CD4-positive, alpha-beta memory T cell (primary cell): ENCODE measurements at places on chromosomes 6 and 20.

DNA sequence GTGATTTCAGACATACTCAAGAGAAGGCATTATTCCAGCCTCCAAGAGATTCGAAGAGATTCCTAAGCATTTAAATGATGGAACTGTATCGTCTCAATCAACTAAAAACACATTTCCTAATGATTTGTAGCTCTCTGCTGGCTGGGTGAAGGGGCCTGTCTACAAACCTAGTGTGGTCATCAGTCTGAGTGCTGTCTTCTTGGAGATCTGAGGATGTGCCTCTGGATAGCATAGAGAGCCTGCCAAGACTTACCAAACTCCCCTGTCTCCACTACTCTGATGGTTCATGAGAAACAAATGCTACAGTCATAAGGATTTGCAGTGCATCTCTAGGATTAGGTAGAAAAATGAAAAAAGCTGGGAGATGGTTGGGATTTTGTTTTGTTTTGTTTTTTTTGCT is 176.9 kb upstream of the CITED2 start:
- no peak for DNase-seq

GRCh38 chr20:62800314-62801259 is 4.0 kb upstream of the OGFR start:
- DNase-seq: no peak

- no peak for DNase-seq
Measured at GRCh38 chr6:33249732-33250630, 21.7 kb downstream of the VPS52 start.

DNA sequence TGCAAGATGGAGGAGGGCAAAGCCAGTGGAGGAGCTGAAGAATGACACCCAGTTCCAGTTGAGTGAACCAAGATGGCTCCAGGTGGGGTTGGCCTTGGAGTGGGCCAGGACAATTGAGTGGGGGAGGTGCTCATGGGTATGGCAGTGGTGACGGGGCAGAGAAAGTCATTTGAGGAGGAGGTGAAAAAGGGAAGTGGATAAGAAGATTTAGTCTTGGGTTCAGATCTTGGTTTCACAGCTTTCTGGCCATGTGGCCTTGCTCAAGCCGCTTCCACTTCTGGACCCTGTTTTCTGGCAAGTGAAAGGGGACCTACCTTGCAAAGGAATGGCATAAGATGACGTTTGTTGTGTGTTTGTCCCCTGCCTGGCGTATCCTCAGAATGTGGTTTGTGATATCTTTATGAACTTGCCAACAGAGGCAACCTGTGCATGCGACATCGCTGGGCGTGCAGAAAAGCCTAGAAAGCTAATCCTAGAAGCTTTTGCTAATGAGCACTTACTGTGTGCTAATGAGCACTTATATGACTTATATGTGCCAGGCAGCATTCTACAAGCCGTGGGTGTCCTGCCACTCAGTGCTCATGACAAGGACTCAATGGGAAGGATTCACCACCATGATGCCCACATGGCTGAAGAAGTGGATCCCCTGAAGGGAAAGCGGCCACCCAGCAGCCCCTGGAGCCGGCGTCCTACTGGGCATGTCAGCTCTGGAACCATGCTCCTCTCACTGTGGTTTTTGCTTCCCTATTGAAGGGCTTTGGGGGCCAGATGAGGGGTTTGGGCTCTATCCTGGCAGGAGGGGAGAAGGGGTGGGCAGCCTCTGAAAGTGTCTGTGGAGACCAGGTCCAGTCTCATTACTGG is 23.6 kb upstream of the STX16 start:
- DNase-seq: no peak

DNA sequence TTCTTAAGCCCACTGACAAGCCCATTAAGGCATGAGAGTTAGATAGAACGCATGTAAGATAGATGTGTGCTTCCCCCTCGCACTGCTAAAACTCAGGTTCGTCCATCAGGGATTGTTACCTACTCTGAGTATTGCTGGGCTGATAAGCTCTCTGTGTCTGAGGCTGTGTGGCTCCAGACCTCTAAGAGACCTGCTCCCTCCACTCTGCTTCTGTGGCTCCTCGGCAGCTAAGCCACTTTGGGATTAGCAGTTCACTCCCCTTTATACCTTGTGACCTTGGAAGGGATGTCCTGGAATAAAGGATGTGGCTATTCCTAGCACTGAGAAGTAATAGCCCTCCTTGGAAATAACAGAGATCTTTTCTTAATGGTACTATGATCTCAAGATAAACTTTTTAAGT is 164.9 kb downstream of the TMEM242 start:
- no peak for DNase-seq

- DNase-seq: no peak
Measured at GRCh38 chr6:66230591-66230990, 523.6 kb upstream of the EYS start.
